ENCODE measurements at places on chromosomes 6 and 20.

DNA sequence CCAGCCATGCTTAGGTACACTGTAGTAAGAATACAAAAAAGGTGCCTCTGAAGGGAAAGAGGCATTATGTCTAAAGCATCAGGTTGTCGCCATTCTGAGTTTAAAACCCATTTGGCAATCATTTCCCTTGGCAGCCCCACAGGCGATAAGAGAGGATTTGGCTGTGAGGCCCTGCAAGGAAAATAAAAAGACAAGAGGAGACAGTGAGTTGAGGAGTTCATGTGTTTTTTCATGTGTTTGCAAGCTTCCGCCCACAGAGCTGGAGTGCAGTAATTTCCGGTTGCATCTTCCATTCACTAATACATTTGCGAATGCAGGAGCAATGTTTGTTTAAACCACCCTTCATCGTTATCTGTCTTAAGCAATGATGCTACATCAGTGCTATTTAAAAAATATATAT is 138.5 kb upstream of the SOX4 start:
- no peak overlapping the region for H3K27ac ChIP-seq
- no peaks in the 10 kb centered on the region for H3K36me3 ChIP-seq
- no peak for DNase-seq
- no peak overlapping the region for H3K4me3 ChIP-seq

DNA sequence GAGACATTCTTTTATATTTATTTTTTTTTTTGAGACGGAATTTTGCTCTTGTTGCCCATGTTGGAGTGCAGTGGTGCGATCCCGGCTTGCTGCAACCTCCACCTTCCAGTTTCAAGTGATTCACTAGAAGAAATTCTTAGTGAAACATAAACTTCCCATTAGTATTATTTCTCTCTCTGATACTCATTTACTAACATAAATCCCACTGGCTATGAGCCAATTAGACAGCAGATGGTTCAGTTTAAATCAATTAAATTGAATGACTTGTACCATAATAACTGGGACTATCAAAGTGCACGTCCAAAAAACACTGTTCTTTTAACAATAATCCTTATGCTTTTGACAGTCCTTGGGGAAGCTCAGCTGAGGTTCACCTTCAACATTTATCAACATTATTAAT is 111.2 kb upstream of the PTCHD4 start:
- no peaks in the 10 kb centered on the region for H3K4me1 ChIP-seq
- H3K36me3 ChIP-seq, result no peaks in the 10 kb centered on the region
- no peak overlapping the region for H3K27ac ChIP-seq
- no peak for DNase-seq
- H3K4me3 ChIP-seq, result no peak overlapping the region

DNA sequence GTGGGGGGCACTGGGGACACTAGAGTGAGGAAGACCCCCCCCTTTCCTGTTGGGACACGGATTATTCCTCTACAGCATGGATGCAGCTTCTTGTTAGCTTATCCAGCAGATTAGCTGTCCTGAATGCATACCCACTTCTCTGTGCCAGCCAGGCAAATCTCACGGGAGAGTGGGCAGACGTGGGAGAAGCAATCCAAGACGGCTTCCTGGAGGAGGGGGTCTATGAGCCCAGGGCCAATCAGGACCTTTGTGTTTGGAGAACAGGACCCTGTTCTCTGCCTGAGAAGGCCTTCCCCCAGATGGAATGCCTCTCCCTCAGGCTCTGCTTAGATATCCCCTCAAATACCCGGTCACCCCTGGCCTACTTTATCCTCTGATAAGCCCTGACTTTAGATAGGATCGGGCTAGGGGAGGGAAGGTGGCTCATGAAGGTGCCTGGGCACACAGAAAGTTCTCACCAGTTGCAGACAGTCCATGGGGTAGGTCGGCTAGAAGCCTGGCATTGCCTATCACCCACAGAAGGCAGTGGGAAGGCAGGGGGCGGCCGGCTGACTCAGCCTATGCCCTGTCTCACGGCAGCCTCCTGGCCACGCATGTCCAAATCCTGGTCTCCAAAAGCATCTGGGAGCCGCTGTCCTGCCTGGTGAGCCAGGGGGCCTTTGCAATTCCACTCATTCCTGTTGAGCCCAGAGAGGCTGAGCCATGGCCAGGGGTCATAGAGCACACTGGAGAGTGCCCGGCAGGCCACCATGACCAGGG is 34.7 kb downstream of the SUN5 start:
- H3K4me3 ChIP-seq, result no peak overlapping the region
- H3K4me1 ChIP-seq, result peaks cover 8% of the 10 kb centered on the region
- H3K27me3 ChIP-seq, result no peaks in the 10 kb centered on the region
- no peaks in the 10 kb centered on the region for H3K36me3 ChIP-seq

- no peak overlapping the region for H3K27ac ChIP-seq
- H3K27me3 ChIP-seq, result no peaks in the 10 kb centered on the region
- no peak for DNase-seq
- no peaks in the 10 kb centered on the region for H3K4me1 ChIP-seq
These were observed 84.4 kb downstream of the LYRM2 start for GRCh38 chr6:89554106-89554505.

DNA sequence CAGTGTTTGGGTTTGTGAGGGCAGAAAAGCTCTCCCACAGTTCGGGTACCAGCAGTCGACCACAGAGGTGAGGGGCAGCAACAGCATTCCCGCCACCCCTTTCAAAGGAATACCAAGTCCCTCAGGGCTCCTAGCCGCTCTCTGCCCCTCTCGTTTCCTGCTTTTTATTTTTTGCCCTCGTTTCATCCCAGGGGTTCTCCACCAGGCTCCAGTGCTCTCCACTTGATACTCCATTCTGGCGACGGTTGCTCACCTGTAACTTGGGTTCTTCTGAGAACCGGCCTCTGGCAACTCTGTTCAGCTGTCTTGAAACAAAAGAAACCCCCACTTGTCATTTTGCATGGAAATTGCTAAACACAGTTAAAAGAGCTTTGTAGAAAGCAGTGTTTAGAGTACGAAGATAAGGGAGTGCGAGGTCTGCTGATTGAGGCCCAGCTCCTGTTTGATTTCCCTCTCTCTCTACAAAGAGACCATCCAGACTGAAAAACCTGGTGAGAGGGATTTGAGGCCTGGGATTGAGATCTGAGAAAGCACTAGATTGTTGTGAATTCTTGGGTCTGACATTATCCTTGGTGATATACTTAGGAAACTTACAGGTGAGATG is 28.7 kb downstream of the IGF2R start:
- H3K4me3 ChIP-seq, result no peak overlapping the region
- H3K4me1 ChIP-seq, result peaks cover 26% of the 10 kb centered on the region
- H3K27me3 ChIP-seq, result no peaks in the 10 kb centered on the region
- H3K36me3 ChIP-seq, result no peaks in the 10 kb centered on the region
- DNase-seq, result no peak

DNA sequence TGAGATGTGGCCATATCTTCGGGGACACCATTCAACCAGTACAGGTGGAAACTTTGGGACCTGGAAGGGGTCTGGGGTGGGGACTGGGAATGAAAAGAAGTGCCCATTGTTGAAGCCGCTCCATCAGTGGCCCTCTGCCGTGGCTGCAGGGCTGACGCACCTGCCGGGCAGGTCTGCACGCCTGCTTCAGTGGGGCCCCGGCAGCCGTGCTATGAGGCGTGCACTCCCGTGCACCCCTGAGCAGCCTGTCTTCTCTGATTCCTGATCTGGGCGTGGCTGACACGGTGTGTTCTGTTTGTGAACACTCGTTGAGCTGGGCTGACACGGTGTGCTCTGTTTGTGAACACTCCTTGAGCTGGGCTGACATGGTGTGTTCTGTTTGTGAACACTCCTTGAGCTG is 155.9 kb downstream of the TAF4 start:
- no peaks in the 10 kb centered on the region for H3K36me3 ChIP-seq
- peaks cover 57% of the 10 kb centered on the region for H3K27me3 ChIP-seq
- no peak for DNase-seq
- H3K4me1 ChIP-seq, result no peaks in the 10 kb centered on the region
- no peak overlapping the region for H3K27ac ChIP-seq

GRCh38 chr6:66396549-66396948 is 689.5 kb upstream of the EYS start:
- H3K27ac ChIP-seq, result no peak overlapping the region
- DNase-seq, result no peak
- no peaks in the 10 kb centered on the region for H3K36me3 ChIP-seq
- H3K4me1 ChIP-seq, result no peaks in the 10 kb centered on the region
- no peaks in the 10 kb centered on the region for H3K27me3 ChIP-seq

DNA sequence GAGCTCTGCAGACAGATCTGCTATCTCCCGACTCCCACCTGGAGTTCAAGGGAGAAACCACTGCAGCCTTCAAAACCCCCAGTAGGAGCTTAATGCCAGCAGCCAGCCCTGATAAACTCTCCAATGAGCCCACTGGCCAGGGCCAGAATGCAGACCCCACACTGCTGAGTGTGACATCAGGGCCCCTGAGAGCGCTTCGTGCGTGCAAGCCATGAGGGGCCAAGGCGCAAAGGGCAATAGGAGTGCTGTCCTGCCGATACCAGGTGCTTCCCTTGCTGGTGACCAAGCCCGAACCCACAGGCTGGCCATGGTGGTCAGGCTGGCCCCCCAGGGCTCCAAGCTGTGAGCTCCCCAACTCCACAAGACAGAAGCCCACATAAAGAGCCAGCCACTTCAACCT is 33.2 kb upstream of the CST7 start:
- H3K27ac ChIP-seq, result no peak overlapping the region
- peaks cover 8% of the 10 kb centered on the region for H3K4me1 ChIP-seq
- H3K27me3 ChIP-seq, result no peaks in the 10 kb centered on the region
- DNase-seq, result no peak
- no peaks in the 10 kb centered on the region for H3K36me3 ChIP-seq

GRCh38 chr6:2116496-2116895 is 128.9 kb downstream of the GMDS start:
- no peak overlapping the region for H3K4me3 ChIP-seq
- H3K36me3 ChIP-seq, result no peaks in the 10 kb centered on the region
- H3K27ac ChIP-seq, result no peak overlapping the region
- no peak for DNase-seq

- no peak for DNase-seq
- H3K4me3 ChIP-seq, result no peak overlapping the region
- no peak overlapping the region for H3K27ac ChIP-seq
- no peaks in the 10 kb centered on the region for H3K36me3 ChIP-seq
These were observed 69.7 kb upstream of the TOX2 start for GRCh38 chr20:43844778-43845614.

- no peak overlapping the region for H3K4me3 ChIP-seq
- no peak for DNase-seq
- no peaks in the 10 kb centered on the region for H3K27me3 ChIP-seq
- no peak overlapping the region for H3K27ac ChIP-seq
- H3K36me3 ChIP-seq, result no peaks in the 10 kb centered on the region
These were observed 115.0 kb upstream of the CHD6 start for GRCh38 chr20:41733151-41733550.

- no peak overlapping the region for H3K4me3 ChIP-seq
- no peak overlapping the region for H3K27ac ChIP-seq
- no peaks in the 10 kb centered on the region for H3K27me3 ChIP-seq
- no peaks in the 10 kb centered on the region for H3K36me3 ChIP-seq
- no peak for DNase-seq
These were observed 578.2 kb downstream of the QKI start for GRCh38 chr6:163992701-163993100.

DNA sequence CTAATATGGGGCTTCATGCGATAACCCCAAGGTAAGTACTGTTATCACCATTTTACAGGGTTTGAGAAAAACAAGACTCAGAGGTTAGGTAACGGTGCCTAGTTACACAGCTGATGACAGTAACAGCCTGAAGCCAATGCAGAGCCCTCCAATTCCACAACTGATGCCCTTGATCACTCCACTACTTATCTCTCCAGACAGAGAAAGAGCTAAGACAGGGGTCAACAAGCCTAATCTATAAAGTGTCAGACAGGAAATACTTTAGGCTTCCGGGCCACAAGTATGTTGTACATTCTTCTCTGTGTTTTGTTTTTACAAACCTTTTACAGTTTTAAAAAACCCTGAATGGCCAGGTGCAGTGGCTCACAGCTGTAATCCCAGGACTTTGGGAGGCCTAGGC is 50.9 kb downstream of the MAP7 start:
- DNase-seq, result no peak
- H3K27me3 ChIP-seq, result no peaks in the 10 kb centered on the region
- H3K4me3 ChIP-seq, result no peak overlapping the region
- H3K36me3 ChIP-seq, result no peaks in the 10 kb centered on the region
- no peaks in the 10 kb centered on the region for H3K4me1 ChIP-seq

DNA sequence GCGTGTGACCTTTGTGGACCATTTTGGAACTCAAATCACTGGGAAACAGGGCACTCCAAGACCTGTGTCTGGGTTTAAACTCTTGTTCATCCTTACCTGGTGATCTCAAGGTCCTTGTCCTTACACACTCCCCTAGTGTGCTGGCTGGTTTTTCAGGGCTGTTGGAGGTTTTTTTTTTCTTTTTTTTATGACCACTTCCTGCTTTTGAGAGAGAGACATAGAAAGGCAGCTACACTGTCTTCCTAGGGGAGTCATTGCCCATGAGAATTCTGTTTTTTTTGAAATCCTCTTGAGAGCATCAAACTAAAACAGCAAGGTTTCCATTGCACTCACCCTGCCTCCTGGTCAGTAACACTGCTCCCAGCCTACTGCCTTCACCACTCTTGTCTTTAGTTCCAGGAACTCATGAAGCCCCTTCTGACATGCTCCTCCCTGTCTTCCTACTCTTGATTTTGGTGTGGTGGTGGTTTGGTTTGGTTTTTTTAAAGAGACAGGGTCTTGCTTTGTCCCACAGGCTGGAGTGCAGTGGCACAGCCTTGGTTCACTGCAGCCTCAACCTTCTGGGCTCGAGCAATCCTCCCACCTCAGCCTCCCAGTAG is 28.6 kb downstream of the PRPH2 start:
- peaks cover 23% of the 10 kb centered on the region for H3K4me1 ChIP-seq
- H3K27me3 ChIP-seq, result no peaks in the 10 kb centered on the region
- H3K27ac ChIP-seq, result no peak overlapping the region
- no peak overlapping the region for H3K4me3 ChIP-seq
- peaks cover 67% of the 10 kb centered on the region for H3K36me3 ChIP-seq
- DNase-seq, result no peak

DNA sequence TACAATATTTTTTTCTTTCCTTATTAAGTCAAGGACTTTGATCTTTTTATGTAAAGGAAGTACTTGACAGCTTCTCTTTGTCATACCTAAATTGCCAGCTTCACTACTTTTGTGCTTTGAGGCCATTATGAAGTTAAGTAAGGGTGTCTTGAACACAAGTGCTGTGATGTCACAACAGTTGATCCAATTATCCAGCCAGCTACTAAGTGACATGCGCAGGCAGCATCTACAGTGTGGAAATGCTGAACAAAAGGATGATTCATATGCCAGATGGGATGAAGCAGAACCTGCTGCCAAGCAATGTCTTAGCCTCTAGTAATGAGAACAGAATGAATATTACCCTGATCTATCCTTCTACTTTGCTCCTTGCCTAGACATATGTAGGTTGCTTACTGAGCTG is 68.3 kb upstream of the TMEM244 start:
- no peaks in the 10 kb centered on the region for H3K36me3 ChIP-seq
- no peak for DNase-seq
- no peak overlapping the region for H3K27ac ChIP-seq
- no peaks in the 10 kb centered on the region for H3K4me1 ChIP-seq
- no peaks in the 10 kb centered on the region for H3K27me3 ChIP-seq

DNA sequence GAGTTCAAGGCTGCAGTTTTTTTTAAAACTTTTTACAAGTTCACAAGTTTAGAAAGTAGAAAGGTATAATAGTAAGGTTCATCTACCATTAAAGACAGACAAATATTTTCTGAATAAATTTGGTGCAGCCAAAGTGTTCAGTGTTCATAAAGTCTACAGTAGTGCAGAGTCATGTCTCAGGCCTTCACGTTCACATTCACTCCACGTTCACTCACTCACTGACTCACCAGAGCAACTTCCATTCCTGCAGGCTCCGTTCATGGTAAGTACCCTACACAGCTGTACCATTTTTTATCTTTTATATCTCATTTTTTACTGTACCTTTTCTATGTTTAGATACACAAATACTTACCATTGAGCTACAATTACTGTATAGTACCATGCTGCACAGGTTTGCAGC is 67.6 kb downstream of the B4GALT5 start:
- H3K4me3 ChIP-seq, result no peak overlapping the region
- H3K27ac ChIP-seq, result no peak overlapping the region
- H3K27me3 ChIP-seq, result no peaks in the 10 kb centered on the region
- peaks cover 92% of the 10 kb centered on the region for H3K36me3 ChIP-seq
- DNase-seq, result no peak
